ENCODE measurements at places on chromosomes 16 and 17.

DNA sequence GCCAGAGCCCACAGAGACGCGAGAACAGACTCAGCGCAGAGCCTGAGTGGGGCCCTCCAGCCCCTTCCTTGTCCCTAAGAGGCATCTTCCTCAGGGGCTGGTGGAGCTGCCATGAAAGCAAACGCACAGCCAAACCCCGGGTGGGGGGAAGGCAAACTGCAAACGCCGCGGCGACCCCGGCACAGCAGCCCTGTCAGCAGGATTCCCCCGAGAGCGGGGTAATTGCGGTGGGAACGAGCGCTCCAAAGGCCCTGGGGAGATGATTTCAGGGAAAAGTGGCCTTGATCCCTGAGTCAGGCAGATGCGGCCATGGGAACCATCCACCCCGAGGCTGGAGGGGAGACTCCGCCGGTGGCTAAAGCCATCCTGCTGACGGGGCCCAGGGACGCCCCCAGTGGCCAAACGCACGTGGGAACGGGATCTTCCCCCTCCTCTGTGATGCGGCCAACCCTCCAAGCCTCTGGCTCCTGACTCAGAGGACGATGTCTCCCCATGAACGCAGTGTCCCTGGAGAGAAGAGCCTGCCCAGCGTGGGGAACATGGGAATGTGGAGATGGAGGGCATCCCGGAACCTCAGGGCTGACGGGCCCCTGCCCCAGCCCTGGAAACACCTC lies 25.1 kb downstream of the SLC7A5 start:
- no peak for DNase-seq

DNA sequence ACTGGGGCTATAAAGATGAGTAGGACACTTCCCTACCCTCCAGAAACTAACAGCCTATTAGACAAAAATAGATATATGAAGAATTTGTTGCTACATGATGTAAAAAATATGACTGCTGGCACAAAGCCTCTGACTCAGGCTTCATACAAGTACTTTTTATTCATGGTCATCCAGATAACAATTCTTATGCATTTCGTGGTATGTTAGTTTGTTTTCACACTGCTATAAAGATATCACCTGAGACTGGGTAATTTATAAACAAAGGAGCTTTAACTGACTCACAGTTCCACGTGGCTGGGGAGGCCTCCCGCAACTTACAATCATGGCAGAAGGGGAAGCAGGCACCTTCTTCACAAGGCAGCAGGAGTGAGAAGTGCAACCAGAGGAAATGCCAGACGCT lies 112.5 kb upstream of the HLF start:
- no peak for DNase-seq

- DNase-seq = no peak
Observed at GRCh38 chr17:76742958-76743357, 5.0 kb downstream of the MFSD11 start.

- DNase-seq = no peak
Observed at GRCh38 chr17:64480951-64481350, 15.9 kb downstream of the POLG2 start.

- no peak for DNase-seq
Observed at GRCh38 chr16:71923941-71924690, 28.8 kb downstream of the IST1 start.

DNA sequence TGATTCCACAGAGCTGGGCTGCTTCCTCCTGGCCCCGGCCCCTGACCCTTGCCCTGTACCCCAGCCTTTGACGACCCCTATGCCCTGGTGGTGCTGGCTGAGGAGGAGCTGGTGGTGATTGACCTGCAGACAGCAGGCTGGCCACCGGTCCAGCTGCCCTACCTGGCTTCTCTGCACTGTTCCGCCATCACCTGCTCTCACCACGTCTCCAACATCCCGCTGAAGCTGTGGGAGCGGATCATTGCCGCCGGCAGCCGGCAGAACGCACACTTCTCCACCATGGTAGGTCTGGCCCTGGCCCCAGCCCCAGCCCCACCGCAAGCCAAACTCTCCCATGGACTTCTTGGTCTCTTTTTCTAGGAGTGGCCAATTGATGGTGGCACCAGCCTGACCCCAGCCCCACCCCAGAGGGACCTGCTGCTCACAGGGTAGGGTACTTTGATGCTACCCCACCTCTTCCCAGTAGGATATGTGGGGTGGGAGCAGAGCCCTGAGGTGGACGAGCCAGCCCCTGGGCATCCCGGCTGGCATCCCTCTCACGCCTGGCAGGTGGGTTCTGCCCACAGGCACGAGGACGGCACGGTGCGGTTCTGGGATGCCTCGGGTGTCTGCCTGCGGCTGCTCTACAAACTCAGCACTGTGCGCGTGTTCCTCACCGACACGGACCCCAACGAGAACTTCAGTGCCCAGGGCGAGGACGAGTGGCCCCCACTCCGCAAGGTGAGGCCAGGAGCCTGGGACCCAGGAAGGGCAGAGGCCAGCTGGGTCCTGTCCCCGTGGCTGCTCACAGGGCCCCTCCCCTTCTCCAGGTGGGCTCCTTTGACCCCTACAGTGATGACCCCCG lies 19.0 kb upstream of the MYO15B start:
- no peak for DNase-seq

DNA sequence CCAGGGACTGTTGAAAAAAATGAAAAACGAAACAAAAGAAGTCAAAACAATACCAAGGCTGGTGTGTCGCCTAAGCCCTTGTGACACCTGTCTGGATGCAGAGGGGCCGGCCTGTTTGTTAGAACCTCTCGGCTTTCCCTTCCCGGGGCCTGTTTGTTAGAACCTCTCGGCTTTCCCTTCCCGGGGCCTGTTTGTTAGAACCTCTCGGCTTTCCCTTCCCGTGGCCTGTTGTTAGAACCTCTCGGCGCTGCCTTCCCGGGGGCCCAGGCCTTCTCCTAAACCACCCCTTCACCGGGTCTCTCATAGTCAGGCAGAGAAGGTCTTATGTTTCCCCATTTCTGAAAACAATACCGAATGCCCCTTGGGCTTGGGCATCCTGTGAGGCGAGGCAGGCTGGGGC lies 180.0 kb downstream of the BANP start:
- no peak for DNase-seq

DNA sequence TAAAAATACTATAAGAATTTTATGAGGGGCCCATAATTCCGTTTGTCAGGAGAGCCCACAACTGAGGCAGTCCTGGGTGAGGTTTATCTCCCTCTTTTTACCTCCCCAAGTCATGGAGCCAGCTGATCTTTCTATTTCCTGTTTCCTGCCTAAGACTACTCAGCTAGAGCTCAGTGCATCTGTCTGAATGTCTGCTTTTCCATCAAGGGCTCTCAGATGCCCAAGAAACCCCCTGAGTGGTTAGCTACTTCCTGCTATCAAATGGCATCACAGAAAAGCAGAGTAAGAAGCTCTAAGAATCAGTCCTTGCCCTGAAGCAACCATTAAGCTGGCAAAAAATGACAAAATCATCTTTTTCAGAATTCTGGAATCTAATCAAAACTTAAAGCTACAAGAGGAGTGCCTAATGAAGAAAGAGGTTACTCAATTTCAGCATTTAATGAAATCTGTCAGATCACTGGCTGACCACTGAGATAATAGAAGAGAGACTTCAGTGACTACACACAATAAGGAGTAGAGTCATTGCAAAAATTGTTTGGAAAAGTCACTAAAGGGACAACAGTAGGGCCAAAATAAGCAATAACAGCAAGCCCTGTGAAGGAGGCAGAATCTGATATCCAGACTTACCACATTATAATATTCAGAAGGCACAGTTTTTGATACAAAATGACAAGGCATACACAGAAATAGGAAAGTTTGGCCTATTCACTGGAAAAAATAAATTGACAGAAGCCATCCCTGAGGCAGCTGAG lies 150.1 kb downstream of the CYB561 start:
- no peak for DNase-seq

GRCh38 chr16:1475552-1476114 lies 805 bp upstream of the CLCN7 start:
- no peak for DNase-seq

DNA sequence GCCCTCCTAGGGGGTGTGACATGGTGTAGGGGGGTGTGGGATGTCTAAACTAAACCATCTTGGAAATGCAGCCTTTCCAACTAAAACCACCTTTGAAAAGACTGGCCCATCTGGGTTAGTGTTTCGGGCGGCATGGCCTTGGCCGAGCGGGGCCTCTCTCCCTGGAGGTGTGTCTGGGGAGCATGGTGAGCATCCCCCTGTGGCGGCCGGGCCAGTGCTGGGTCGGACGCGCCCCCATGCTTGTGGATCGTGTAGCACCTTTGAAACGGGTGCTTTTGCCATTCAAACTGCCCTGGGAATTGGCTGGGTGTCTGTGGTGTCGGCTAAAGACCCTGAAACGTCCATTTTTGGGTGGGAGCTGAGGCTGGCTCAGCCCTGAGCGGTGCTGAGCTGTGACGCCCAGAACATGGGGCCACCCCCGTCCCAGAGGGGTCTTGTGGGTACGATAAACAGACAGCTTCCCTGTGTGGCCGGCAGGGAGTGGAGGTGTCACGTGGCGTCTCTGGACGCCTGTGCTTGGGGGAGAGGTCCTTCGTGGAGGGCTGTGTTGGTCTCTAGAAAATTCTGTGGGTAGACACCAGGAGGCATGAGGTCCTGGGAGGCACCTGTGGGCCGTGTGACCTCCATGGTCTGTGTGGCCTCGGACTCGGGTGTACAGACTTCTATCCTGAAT lies 6.3 kb downstream of the METRNL start:
- DNase-seq = no peak

- DNase-seq = no peak
Observed at GRCh38 chr16:59259074-59259949, 525.2 kb upstream of the GOT2 start.

DNA sequence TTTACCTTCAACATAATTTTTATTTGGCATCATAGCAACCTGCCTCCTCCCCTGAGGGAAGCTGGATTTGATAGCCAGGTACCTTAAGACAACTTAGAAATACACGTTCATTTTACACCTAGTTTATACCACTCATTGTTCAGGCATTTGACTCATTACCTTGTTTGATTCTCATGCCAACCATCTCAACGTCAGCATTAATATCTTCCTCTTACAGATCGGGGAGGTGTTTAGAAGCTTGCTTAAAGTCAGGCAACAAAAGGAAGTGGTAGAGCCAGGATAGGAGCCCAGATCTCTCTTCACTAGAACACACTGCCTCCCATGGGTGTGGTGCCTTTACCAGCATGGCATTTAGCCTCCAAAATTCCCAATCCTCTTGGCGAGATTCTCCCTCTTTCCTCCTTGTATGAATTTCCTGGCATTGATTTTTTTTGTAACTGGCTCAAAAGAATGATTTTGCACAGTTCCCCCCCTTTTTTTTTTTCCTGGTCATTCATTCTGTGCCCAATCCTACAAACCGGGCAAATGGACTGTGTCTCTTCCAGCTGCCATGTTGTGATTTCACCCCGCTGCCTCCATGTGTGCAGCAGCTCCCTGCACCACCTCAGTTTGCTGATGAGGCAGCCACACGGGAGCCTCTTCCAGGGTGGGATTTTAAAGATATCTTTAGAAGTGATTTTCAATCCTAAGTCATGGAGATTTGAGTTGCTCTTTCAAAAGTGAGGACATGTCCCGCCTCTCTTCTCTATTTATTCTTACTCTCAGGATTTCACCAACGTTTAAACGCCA lies 383.6 kb downstream of the UTP18 start:
- DNase-seq = no peak

DNA sequence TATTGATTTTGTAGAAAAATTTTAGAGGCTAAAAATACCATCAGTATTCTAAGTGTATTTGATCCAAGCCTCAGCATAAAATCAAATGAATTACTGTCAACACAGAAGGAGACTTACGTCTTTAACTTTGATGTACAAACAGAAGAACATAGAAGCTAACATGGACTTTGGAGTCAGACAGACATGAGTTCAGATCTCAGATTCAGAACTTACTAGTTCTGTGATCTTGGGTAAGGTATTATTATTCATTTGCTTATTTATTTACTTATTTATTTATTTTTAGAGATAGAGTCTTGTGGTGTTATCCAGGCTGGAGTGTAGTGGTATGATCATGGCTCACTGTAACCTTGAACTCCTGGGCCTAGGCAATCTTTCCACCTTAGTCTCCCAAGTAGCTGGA lies 4.0 kb upstream of the SLFN12L start:
- no peak for DNase-seq

DNA sequence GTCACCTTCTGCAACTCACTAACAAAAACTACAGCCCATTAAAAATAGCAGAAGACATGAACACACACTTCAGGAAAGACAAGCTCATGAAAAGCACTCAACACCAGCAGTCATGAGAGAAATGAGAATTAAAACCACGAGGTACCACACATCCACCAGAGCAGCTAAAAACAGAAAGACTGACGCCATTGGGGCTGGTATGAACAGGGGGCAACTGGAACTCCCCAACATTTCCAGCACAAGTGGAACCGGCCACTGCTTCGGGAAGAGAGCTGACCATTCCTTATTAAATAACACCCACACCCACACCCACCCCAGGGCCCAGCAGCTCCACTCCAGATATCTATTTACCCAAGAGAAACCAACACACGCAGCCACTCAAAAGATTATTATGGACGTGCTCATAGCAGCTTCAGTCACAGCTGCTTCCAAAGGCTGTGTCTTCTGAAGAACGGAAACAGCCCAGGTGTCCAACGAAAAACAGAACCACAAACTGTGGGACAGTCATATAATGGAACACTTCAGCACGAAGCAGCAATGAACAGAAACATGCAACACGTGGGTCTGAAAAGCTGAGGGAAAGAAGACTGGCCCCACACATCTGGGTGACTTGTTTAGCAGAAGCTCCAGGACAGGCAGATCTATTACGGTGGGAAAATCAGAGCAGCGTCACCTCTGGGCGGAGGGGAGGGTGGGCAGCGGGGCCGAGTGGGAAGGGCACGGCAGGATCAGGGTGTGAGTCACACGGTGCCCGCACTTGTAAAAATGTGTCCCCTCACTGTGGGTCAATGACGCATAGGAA lies 41.1 kb downstream of the KLHDC4 start:
- no peak for DNase-seq

DNA sequence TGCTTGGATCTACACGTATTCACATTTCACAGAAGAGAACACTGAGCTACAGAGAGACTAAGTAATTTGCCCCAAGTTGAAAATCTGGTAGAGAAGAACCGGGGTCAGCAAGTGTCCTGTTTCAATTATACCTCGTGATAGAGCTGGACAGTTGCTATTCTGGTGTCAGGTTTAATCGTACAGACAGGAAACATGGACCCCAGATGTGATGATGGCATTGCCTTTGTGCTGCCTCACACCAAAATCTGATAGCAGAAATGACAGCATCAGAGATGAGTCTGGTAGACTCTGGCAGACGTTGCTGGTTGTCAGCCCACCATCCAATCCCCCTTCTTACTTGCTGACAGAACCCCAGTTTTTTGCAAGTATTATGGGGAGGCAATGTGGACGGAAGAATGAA lies 112.1 kb upstream of the FOXF1 start:
- no peak for DNase-seq

DNA sequence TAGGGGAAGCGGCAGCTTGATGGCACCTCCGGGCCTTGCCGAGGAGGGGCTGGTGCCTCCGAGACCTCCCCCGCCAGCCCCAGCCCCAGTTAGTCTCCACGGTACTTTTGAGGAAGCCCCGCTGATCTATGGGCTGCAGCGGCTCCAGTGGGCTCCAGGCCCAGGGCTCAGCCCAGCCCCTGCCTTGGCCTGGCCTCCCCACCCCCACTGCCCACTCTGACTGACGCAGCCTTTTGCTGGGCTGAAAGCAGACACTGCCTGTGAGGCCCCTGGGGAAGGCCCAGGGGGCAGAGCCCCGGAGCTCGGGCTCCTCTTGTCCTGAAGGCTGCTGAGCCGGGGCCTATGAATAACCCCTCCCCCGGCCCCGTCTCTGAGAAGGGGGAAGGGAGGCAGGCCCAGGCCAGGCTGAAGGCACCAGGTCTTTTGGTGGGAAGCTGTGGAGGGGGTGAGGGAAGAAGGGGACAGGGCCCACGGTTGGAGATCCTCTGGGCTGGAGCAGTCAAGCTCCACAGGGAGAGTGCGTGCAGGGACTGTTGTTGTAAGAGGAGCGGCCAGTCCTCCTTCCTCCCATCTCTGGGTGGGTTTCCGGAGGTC lies 7.5 kb upstream of the SMTNL2 start:
- DNase-seq = no peak
